ENCODE measurements at places on chromosomes 6 and 20.

- no peak for DNase-seq
These were observed 66.6 kb downstream of the NHLRC1 start for GRCh38 chr6:18055714-18056382.

DNA sequence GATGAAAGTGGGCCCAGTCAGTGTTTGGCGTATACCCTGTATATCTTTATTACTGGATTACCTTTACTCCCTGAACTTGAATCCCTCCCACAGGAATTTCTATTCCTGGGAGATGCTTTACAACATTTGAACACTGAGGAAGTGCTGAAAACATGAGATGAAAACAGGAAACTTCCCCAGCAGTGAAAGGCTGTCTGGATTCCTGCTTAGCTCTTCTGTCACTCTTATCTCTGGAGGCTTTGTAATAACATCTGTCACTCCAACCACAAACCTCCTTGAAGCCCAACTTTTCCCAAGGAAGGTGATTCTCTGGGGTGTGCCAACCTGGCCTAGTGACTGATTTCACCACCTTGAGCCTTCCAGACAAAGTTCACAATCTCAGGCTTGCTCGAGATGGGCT, 264.5 kb upstream of the BMP2 start:
- no peak for DNase-seq

DNA sequence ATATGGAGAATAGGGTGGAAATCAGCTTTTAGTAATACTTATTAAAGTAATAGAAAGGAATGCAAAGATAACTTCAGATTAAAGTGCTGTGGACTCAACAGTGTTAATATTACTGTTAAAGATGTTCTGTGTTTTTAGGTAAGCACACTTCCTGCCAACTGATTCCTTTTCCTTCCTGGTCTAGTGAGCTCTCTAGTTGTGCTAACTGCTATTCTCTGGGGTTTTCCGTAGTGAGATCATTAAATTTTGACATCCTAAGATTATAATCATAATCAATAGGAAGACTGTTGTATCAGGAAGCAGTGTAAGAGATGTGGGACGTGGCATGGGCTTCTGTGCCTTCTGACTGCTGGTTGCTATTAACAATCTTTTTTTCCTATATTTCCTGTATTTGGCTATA, 1.2 kb upstream of the TMEM217 start:
- no peak for DNase-seq

- peak; percentile 76 for DNase-seq
These were observed at the start of gene ITPR3 for GRCh38 chr6:33620856-33621710. TSS of gene ITPR3 (plus strand) at chr6:33621322. CDS start at chr6:33621603, 281 bp downstream.

DNA sequence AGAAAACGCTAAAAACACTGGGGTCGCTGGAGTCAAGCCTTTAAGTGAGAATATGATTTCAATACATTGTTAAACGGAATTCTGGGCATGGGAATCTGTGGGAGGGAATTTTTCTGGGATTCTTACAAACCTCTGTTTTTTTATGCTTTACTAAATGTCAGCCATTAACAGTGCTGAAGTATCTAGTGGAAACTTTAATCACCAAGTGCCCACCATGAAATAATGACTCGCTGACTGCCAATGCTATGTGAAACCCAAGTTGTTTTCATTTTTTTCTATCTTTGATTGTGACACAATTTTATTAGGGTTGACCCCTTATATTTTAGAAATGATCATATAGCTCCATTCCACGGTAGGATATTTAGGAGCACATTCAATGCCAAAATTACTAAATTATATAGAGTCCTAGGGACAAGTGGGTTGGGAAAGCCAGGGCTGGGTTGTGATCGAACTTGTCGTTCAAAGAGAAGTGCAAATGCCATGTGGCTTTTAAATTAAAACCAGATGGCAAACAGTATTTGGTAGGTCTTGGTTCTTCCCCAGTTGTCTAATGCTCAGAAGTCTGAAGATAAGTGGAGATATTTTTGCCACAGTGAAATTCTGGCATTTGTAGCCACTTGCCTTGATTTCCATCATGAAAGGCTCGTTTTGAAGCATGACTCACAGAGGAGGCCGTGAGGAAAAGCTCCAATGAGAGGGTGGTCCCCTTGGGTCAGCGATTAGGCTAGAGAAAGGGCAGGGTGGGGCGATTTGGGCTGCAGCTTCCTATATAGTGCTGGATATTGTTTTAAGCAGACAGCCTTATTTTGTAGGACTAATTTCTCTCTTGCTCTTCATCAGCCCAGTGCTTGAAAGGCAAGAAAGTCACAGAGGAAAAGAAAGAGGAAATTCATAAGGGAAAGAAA, 254.4 kb upstream of the JAG1 start:
- DNase-seq = no peak

DNA sequence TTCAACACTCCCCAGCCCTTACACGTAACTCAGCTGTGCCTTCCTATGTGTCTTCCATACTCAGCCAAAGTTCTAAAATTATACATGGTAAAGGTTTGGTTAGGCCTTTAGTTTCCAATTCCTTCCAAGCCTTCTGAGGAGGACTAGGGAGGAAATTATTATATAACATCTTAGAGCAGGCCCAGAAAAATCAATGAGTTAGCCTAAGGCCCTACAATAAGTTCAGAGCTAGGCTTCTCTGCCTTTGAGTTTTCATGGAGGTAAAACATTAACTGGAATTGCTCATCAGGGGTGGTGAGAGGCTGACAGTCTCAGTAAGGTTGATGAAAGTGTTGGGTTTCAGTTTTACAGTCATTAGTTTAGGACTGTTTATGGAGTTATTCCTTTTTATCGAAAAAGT, 286.0 kb downstream of the ADGB start:
- no peak for DNase-seq

DNA sequence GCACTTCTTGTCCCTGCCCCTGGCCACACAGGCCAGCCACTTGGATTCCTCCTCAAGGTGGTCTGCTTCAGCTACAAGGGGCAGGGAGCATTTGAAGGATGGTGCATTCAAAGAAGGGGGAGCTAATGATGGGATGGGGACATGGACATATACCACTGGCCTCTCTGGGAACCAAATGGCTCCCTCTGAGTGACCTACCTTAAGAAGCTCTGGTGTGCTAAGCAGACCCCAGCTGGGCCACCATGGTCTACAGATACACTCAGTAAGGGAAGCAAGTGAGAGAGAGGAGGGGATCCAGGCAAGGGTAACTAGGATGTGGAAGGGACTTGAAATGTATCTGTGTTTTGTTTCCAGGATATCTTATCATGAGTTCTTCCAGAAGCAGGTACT, 62.4 kb downstream of the TTI1 start:
- DNase-seq = no peak

DNA sequence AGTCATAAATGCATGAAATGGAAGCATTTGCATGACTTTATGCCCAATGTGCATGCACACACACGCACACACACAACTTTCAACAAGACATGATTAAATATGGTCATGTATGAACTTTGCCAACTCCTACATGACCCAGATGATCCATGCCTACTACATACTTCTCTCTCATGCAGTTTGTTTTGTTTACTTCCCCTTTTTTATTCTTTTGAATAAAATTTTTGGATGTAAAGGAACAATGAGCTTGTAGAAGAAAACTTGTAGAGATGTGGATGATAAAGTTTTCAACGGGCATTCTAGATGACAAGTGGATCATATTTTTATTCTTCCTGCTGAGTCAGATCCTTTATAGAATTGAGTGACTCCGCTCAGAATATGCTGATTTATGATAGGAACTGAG, 50.8 kb upstream of the AIG1 start:
- DNase-seq = no peak

DNA sequence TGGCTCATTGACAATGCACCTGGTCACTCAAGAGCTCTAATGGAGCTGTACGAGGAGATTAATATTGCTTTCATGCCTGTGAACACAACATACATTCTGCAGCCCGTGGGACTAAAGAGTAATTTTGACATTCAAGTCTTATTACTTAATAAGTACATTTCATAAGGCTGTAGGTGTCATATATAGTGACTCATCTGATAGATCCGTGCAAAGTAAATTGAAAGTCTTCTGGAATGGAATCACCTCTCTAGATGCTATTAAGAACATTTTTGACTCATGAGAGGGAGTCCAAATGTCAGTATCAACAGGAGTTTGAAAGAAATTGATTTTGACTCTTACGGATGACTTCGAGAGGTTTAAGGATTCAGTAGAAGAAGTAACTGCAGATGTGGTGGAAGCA, 267.9 kb downstream of the CLVS2 start:
- no peak for DNase-seq

DNA sequence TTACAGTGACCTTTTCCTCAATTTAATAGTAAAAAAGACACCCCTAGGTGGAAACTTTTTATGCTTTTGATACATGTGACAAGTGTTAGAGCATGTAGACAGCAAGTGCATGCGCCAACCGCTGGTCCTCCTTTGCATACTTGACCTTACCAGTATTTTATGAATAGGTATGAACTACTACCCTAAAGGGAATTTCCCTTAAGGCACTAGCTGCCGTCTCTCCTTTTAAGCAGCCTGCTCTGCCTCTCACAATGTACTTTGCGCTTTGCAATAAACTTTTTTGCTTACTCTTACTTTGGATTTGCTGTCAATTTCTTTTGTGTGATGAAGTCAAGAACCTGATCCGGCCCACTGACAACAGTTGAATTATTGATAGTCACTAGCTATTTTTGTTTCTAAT, 50.6 kb upstream of the ZNF133 start:
- DNase-seq = no peak
